ENCODE measurements at places on chromosomes 7 and 10.

- no peak overlapping the region for H3K27ac ChIP-seq
- no peak overlapping the region for H3K4me3 ChIP-seq
- DNase-seq = no peak
- H3K4me1 ChIP-seq = no peaks in the 10 kb centered on the region
- H3K27me3 ChIP-seq = no peaks in the 10 kb centered on the region
Measured at GRCh38 chr7:70000737-70001348, 402.6 kb downstream of the AUTS2 start.

- no peak overlapping the region for H3K4me3 ChIP-seq
- no peak overlapping the region for H3K27ac ChIP-seq
- no peaks in the 10 kb centered on the region for H3K36me3 ChIP-seq
- no peak for DNase-seq
- peaks cover 3% of the 10 kb centered on the region for H3K27me3 ChIP-seq
- peaks cover 6% of the 10 kb centered on the region for H3K4me1 ChIP-seq
Measured at GRCh38 chr7:24409431-24410024, 125.5 kb downstream of the NPY start.

GRCh38 chr10:14772399-14772798 is 2.3 kb downstream of the FAM107B start:
- H3K36me3 ChIP-seq = no peaks in the 10 kb centered on the region
- H3K27me3 ChIP-seq = peaks cover 3% of the 10 kb centered on the region
- no peaks in the 10 kb centered on the region for H3K4me1 ChIP-seq

DNA sequence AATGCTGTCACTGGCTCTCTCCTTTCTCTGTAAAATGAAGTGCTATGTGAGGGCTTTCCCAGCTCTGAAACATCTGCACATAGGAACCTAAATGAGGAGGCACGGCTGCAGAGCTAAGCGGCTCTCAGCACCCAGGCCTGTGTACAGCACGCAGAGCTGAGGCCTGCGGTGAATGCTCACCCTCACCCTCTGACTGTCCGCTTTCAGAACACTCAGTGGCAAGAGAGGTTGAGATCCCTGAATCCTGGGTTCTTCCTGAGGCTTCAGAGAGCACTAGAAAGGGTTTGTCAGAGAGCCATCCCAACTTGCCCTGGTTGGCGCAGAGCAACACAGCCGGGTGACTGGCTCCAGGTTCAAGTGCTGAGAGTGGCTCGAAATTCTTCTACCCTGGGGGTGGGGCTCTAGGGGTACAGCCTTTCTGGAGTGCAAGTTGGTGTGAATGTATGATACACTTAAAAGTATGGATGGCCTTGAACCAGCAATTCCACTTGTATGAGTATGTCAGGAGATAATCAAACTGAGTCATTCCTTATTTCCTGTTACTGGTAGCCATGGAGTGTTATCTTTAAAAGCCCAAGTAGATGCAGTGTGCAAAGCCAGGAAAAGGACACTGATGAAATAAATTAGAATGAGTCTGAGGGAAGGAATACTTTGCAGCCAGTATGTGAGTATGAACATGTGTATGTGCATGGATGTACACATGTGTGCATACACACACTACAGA is 1.7 kb upstream of the CCDC201 start:
- H3K4me3 ChIP-seq = no peak overlapping the region
- H3K36me3 ChIP-seq = no peaks in the 10 kb centered on the region
- DNase-seq = no peak
- H3K4me1 ChIP-seq = no peaks in the 10 kb centered on the region
- H3K27me3 ChIP-seq = no peaks in the 10 kb centered on the region
- no peak overlapping the region for H3K27ac ChIP-seq

- no peaks in the 10 kb centered on the region for H3K36me3 ChIP-seq
- H3K27ac ChIP-seq = no peak overlapping the region
- DNase-seq = no peak
- no peaks in the 10 kb centered on the region for H3K4me1 ChIP-seq
- peaks cover 2% of the 10 kb centered on the region for H3K27me3 ChIP-seq
Measured at GRCh38 chr7:7051206-7051877, 131.0 kb upstream of the C1GALT1 start.

DNA sequence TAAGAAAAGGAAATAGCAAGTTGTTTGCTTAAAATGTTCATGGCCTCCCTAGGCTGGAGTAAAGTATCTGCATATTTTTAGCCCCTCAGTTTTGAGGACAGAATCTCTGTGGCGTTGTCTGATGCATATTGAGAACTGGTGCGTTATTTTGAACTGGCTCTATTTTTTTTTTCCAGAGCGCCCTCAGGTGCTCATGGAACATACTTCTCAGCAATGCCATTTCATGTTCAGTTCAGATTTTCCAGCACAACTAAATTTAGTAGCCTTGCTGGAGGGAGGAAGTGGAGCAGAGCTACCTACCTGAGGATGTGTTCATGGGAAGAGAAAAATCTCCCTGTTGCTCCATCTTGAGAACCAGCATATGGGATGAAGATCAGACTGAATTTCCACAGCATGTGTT is 870.5 kb downstream of the LRMDA start:
- H3K36me3 ChIP-seq = no peaks in the 10 kb centered on the region
- no peaks in the 10 kb centered on the region for H3K4me1 ChIP-seq
- DNase-seq = no peak
- H3K27me3 ChIP-seq = no peaks in the 10 kb centered on the region
- H3K4me3 ChIP-seq = no peak overlapping the region

- peaks cover 79% of the 10 kb centered on the region for H3K36me3 ChIP-seq
- no peak for DNase-seq
- no peaks in the 10 kb centered on the region for H3K4me1 ChIP-seq
- H3K27me3 ChIP-seq = no peaks in the 10 kb centered on the region
- H3K4me3 ChIP-seq = no peak overlapping the region
Measured at GRCh38 chr7:5712566-5712965, 68.9 kb downstream of the RNF216 start.

DNA sequence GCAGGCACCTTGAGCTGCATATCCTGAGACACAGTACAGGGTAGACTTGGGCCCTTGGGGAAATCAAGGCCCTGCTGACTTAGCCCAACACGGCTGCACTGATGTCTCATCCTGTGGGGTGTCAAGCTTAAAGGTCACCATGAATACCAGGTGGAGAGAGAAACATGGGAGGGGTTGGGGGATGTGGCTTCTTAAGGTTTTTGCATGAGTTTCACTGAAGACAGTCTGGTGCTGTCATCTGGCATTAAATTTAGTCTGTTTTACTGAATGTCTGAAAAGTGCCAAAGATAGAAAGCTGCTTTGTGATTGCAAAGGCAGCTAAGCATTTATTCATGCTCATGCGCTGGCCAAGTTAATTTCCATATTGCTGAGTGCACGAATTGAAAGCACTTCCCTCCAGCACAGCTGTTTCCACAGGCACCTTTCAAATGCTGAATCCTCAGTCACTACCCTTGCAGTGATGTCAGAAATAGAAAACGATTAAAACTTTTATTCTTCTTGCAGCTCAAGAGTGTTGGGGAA is 102.1 kb downstream of the OSBPL3 start:
- H3K4me1 ChIP-seq = peaks cover 5% of the 10 kb centered on the region
- no peaks in the 10 kb centered on the region for H3K27me3 ChIP-seq
- H3K4me3 ChIP-seq = peak overlapping the region; percentile 26
- H3K27ac ChIP-seq = no peak overlapping the region

DNA sequence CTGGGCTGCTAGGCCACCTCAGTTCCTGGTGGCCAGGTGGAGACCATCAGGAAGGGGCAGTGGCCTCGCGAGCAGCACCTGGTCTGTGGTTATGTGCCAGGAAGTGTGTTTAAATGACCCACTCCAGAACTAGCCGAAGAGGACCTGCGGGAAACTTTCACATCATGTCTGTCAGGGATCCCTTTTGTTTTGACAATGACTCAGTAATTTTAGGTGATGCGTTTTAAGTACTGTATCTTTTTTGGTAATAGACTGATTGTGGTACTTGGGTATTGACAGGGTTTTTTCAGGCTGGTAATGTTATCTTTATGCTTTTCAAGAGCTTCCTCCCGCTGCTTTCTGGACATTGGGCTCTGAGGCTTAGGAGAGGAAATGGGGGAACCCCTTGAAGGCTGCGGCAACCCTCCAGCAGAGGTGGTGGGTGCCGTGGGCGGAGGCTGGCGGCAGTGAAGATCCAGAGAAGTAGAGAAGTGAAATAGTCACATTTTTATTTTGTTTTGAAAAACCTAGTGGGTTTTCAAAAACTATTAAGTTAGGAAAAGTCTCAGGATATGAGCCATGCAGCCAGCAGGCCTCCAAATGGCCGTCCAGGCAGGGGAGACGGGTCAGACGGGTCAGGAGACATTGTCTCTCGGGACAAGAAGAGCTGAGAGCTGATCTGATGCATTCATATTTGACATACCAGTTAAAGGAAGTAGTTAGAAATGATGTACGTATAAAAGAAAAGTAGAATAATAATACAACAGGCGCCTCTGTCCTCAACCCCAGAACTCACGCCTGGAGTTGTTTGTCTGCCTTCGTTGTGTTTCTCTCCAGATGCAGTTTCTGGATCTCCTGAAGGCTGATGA is 27.7 kb downstream of the PPP2R2D start:
- peaks cover 4% of the 10 kb centered on the region for H3K36me3 ChIP-seq
- H3K4me3 ChIP-seq = peak overlapping the region; percentile 16
- no peaks in the 10 kb centered on the region for H3K27me3 ChIP-seq
- H3K27ac ChIP-seq = peak overlapping the region; percentile 50

- peak; percentile 18 for DNase-seq
- no peaks in the 10 kb centered on the region for H3K27me3 ChIP-seq
- H3K27ac ChIP-seq = peak overlapping the region; percentile 98
Measured at GRCh38 chr10:3873728-3874461, 88.9 kb upstream of the KLF6 start.

GRCh38 chr7:3200504-3200903 is 100.5 kb upstream of the SDK1 start:
- DNase-seq = peak; percentile 30
- H3K4me3 ChIP-seq = no peak overlapping the region
- H3K4me1 ChIP-seq = no peaks in the 10 kb centered on the region
- H3K27me3 ChIP-seq = no peaks in the 10 kb centered on the region
- no peaks in the 10 kb centered on the region for H3K36me3 ChIP-seq
- no peak overlapping the region for H3K27ac ChIP-seq

DNA sequence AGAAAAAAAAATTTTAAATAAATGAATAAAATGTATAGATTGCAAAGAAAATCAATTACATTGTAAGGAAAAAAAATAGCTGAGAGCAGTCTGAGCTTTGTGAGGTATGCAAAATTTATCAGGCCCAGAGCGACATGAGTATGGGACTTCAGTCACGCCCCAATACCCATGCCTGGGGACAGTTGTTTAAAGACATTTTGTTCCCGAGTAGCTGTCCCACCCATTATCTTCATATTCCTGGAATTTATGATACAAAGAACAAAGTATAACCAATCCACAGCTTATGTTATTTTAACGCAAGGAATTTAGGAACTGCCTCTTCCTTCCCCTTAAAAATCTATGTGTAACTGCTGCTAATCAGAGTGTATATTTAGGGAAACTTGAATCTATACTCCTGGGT is 1.6 kb upstream of the PON2 start:
- no peak overlapping the region for H3K4me3 ChIP-seq
- no peaks in the 10 kb centered on the region for H3K27me3 ChIP-seq
- no peaks in the 10 kb centered on the region for H3K36me3 ChIP-seq
- no peak overlapping the region for H3K27ac ChIP-seq
- DNase-seq = no peak

- peak; percentile 58 for DNase-seq
- H3K27ac ChIP-seq = peak within 1 kb of the TSS; percentile 61
- H3K4me3 ChIP-seq = peak within 1 kb of the TSS; percentile 57
- no peaks in the 10 kb centered on the region for H3K27me3 ChIP-seq
Measured at GRCh38 chr10:3067118-3067858, at the start of gene PFKP. TSS of gene PFKP (plus strand) at chr10:3067548. CDS start at chr10:3067596, 48 bp downstream.

GRCh38 chr7:50599385-50599784 is 34.2 kb upstream of the DDC start:
- H3K4me3 ChIP-seq = no peak overlapping the region
- H3K4me1 ChIP-seq = peaks cover 13% of the 10 kb centered on the region
- DNase-seq = no peak
- no peaks in the 10 kb centered on the region for H3K27me3 ChIP-seq

GRCh38 chr7:73871163-73872011 is 10.4 kb downstream of the TMEM270 start:
- no peak overlapping the region for H3K27ac ChIP-seq
- H3K27me3 ChIP-seq = no peaks in the 10 kb centered on the region
- no peaks in the 10 kb centered on the region for H3K4me1 ChIP-seq

DNA sequence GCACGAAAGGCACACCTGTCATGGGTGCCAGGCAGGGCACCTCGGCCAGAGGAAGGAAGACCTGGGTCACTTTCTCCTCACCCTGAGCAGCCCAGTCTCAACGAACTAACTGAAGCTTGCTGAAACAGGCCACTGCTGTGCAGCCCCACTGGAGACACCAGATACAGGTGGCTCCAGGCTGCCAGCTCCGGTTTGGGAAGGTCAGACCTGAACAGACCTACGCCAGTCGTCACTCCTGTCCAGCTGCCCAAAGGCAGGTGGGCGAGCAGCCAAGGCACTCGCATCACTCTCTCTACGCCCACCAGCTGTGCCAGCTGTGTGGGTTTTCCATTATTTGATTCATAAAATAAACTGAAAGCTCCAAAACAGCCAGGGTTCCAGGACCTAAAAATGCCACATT is 256.1 kb downstream of the ZMYND11 start:
- H3K36me3 ChIP-seq = peaks cover 3% of the 10 kb centered on the region
- no peaks in the 10 kb centered on the region for H3K27me3 ChIP-seq
- DNase-seq = no peak
- H3K4me1 ChIP-seq = no peaks in the 10 kb centered on the region

GRCh38 chr10:99849536-99849935 is 67.1 kb downstream of the ABCC2 start:
- no peak overlapping the region for H3K4me3 ChIP-seq
- H3K36me3 ChIP-seq = no peaks in the 10 kb centered on the region
- peaks cover 5% of the 10 kb centered on the region for H3K4me1 ChIP-seq

DNA sequence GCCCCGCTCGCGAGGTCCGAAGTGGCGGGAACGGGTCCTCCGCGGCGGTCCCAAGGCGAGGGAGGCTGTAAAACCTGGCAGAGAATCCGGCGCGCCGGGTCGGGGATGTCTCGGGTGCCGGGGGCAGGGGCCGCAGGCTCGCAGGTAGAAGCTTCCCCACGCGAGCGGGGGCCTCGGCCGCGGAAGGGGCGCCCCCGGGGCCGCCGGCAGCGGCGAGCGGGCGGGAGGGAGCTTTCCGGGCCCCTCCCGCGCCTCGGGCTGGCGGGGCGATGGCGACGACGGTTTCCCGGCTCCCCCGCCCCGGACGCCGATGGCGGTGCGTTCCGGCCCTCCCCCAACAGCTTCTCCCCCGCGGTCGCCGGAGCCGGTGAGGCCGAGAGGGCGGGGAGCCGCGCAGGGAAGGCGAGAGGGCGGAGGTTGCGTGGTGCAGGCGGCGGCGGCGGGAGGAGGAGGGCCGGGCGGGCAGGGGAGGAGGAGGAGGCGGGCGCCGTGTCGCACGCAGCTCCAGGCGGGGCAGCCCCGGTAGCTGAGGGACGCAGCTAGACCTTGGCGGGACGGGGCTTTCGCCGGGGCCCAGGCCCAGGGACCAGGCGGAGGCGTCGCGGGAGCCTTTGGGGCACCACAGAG is at the start of gene CUL1:
CUL1 (plus strand) TSS at position 507 of the 627 bp plus-strand sequence. CDS start 31,220 bp downstream, outside the sequence.
- H3K27ac ChIP-seq = peak within 1 kb of the TSS; percentile 80
- no peaks in the 10 kb centered on the region for H3K36me3 ChIP-seq
- peak; percentile 84 for DNase-seq
- H3K4me3 ChIP-seq = peak within 1 kb of the TSS; percentile 94
- no peaks in the 10 kb centered on the region for H3K27me3 ChIP-seq

DNA sequence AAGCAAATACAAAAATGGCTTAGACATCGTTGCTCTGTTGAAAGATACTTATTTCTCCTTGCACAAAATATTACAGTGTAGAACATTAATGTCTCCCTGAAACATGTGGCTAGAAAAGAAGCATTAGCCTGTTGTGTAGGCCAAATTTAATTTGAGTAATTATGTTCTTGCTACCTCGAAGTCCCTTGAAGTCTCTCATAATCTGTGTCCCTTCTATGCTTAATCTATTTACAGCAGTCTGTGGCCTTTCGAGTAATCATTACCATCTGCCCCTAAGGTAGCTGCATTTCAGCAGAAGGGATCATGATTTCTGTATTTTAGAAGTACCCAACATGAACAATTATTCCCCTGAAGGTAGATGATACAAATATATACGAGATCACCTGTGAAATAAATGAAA is 615.2 kb downstream of the GRM8 start:
- H3K4me1 ChIP-seq = no peaks in the 10 kb centered on the region
- peaks cover 2% of the 10 kb centered on the region for H3K27me3 ChIP-seq
- no peaks in the 10 kb centered on the region for H3K36me3 ChIP-seq
- DNase-seq = no peak

Data from CD4-positive, CD25-positive, alpha-beta regulatory T cell (primary cell).